Esophagus muscularis mucosa (tissue), 4 donors: ENCODE measurements at places on chromosomes 12 and 14.

- no peak for DNase-seq
These were observed 33.8 kb upstream of the SLC25A3 start for GRCh38 chr12:98559666-98560065.

DNA sequence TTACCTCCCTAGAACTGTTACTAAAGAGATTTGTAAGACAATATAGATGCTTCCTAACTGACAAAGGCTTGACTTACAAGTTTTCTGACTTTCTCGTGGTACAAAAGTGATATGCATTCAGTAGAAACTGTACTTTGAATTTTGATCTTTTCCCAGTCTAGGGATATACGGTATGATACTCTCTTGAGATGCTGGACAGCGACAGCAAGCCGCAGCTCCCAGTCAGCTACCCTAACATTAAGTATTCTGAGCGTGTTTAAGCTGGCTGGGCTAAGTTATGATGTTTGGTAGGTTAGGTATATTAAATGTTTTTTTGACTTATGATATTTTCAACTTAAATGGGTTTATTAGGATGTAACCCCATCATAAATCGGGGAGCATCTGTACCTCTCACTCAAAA, 55.2 kb upstream of the CDKL1 start:
- no peak for DNase-seq

DNA sequence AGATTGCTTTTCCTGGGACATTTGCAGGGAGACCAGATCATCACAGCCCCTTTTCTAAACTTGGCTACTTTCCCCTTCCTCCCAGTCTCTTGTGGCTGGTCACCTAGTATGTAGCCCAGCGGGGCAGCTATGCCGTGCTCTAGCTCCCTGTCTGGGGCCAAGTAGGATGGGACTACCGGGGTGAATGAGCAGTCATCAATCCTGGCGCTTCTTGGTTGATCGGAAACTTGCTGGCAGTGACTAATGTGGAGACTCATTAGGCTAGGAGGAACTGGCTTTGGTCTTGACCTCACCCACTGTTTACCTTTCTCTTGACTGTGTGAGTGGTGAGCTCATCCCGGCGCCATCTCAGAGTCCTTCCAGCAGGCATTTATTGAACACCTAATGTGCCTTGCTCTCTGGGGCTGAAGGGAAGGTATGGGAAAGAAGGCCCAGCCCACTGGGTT, 15.9 kb downstream of the PLEKHG3 start:
- DNase-seq: no peak

- no peak for DNase-seq
These were observed 877 bp downstream of the BAG5 start for GRCh38 chr14:103561381-103562178.

DNA sequence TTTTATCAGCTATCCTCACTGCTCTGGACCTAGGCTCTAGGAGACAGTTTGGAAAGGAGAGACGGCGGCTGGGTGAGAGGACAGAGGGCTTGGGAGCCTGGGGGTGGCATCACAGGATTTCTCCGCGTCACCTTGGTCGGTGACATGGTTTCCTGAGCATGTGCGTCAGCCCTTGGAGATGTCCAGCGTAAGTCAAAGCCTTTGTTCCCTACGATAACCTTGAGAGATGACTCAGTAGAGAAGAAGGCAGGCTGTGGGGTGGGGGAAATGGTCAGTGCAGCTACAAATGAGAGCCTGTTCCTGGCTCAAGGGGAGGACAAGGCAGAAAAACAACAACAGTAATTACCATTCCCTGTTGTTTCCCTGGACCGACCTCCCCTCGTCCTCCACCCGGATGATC, 90.2 kb upstream of the TBX3 start:
- no peak for DNase-seq

GRCh38 chr14:76810953-76811400, 1.7 kb downstream of the ANGEL1 start:
- DNase-seq: peak; percentile 53

DNA sequence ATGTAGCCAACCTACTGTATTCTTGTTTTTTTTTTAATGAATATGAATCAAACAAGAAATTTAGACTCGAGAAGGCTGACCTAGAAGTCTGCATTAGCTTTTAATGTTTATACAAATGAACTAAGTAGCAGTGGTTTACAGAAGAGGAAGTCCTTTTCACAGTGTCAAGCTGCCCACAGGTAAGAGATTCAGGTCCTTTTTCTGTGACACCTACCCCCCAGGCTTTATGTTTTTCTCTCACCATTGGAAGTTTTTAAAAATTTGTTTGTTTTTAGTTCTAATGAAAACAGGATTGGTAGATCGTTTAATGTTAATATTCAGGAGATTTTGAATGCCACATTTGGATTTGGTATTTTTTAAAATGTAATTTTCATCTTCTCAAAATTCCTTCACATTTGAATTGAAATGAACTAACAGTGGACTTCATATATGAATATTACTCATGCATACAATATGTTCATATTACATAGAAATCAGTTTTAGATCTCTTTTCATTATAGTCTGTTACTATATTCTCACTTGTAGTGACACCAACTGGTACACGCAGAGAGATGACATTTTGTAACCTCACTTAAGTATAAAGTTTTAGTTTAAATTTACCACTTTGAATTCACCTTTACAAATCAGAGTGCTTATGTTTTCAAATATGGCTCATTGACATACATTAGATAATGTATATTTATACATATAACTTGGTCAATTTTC, 29.7 kb downstream of the ATF7IP start:
- no peak for DNase-seq

- peak; percentile 55 for DNase-seq
These were observed 193.2 kb upstream of the FRMD6 start for GRCh38 chr14:51458563-51458955.

DNA sequence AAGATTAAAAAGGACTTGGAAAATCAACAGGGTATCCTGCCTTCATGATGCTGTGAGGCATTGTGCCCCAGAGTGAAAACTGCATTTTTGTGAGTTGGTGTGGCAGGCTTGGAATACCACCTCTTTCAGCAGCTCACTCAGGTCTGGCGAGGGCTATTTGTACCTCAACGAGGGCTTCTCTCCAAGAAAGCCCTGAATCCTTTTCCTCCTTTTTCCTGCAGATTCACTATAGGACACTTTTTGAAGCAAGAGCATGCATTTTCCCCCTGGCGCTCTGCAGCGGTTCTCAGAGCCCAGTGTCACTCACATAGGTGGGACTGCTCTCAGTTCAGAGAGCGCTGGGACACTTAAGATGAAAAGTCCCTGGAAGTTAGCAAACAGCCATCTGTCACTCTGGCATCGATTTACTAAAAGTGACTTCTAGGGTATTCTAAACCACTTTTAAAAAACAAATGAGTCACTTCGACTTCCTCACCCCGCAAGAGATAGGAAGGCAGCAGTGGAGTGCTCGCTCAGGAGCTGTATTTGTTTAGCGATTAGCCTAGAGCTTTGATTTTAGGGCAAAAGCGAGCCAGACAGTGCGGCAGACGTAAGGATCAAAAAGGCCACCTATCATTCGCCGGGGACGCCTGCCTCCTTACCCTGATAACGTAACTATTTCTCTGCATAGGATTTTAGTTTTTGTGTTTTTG, 782 bp upstream of the LGR5 start:
- no peak for DNase-seq

- peak; percentile 91 for DNase-seq
These were observed 40.9 kb upstream of the VASH1 start for GRCh38 chr14:76720382-76720813.

DNA sequence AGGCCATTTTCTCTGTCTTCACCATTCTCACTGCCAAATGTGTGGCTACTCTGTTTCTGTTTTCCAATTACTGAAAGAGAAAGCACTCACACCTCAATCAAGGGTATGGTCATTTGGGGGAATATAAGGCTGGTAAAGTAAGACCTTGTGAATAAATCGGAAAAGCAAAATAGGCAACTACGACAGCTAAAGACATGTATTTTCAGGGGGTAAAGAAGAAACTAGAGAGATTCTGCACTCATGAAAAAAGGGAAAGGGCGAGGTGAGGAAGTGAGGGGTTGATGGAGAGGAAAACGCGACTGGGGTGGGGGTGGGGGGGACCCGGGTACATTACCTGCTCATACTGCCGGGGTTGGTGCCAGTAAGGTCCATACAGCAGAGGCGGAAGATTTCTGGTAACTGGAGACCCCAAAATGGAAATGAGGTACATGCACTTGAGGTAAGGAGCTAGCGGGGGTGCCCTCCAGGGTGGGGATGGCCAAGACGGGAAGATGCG, 19.3 kb downstream of the CHD8 start:
- no peak for DNase-seq

DNA sequence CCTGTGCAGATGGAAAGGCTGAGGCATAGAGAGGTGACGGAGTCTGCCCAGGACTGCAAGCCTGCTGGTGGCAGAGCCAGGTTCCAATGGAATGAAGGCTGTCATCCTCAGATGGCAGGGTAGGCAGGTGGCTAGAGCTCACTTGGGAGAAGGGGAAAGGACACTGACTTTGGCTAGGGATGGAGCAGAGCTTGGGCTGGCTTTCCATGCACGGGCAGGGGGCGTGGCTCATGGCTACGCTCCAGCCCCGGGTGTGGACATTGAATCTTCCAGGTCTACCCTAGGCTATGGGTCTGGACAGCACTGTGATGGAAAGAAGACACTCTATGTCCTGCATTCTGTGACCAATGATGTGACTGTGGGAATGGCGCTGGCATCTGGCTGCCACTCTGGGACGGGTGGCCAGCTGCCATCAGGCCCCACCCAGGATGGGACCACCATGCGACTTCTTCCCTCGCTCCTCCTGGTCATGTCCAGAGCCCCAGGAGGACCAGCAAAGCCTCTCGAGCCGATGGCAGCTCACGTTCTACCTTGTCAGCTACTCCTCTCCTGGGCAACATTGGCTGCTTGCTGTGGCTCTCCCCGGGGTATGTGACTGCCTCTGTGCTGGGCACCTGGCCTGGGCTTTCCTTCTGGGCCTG, 398.7 kb downstream of the TMEM121 start:
- no peak for DNase-seq

DNA sequence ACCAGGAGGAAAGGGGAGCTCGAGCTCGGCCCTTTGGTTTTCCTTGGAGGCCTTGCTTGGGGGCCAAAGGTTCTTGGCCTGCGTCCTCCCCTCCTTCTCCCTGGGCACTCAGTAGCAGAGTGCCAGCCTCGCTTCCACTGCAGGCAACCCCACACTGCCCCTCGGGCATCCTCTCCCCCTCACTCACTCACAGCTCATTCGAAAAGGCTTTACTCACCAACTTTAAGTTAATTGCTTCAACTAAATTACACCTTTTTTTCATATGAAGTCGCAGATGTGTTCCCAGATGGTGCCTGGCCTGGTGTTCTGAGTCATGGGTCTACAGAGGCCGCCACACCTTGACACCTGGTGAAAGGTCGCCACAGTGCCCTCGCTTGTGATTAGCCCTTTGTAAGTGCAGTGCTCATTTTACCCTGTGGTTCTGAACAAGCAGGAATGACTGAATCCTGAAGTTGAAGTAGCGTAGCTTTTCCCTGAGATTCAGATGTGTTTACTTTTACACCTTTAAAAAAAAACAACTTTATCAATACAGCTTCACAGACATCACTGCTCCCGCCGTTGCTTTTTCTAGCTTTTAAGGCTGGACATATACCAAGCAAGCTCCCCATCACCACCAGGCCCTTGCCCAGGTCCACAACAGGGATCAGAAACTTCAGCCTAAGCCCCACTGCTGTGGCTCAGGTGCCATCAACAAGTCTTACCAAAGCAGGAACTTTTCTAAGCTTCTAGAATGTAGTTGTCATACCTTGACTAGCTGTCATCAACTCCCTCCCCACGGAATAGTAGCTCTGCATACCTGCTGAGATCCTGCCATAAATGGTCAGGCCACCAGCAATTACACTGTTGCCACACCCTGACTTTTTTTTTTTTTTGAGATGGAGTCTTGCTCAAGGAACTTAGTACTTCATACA, 20.3 kb upstream of the ADIPOR2 start:
- DNase-seq: no peak

- DNase-seq: no peak
These were observed 191.3 kb downstream of the ANO6 start for GRCh38 chr12:45406988-45407850.

- no peak for DNase-seq
These were observed 234.0 kb downstream of the EGLN3 start for GRCh38 chr14:33716921-33717320.

DNA sequence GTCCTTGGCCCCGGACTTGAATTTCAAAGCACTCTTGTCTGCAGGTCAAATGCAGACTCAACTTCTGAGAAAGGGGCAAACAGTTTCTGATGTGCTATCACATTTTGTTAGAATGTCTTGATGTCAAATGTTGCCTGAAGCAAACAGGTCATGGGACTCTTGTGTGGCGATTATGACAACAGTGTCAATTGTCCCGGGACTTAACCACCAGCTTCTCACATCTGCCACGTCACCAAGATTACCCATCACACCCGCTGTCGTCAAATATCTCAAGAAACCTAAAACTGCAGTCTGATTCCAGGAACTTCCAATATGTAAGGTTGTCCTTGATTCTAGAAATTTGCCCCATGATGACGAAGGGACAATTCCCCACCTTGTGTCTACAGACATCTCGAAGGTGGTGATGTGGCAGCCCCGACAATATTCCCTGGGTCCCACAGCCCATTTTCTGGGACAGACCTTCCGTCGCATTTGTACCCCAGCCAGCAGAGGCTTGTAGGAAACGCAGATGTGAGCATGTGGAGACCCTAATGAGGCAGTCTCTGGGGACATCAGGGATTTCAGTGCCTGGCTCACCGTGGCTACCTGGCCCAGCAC, 21.3 kb downstream of the LRTM2 start:
- no peak for DNase-seq

- DNase-seq: no peak
These were observed 7.3 kb downstream of the KRT79 start for GRCh38 chr12:52826611-52827498.

DNA sequence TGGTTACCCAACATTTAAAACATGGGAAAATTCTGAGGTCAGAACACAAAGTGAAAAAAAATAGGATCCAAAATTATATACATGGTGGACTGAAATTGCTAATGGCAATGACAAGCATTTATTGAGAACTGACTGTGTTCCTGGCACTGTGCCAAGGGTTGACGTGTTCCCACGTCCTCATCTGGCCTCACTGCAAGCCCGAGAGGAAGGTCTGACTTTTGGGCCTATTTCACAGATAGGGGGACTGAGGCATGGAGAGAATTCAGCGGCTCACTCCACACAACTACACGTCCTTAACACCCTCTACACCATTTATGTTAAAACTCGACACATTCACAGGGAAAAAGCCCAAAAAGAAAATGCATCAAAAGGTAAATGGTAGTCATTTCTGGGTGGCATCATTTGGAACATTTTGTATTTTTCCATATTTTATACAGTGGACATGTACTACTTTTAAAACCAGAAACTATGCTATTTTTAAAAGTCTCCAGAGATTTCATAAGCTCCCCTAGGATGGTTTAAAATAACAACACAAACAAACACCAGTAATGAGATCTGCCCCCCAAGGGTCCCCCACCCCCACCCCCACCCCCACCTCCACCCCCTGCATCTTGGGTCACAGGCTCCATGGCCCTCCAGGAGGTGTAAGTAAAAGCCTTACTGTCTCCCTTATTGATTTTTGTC, 27.7 kb downstream of the CLMN start:
- no peak for DNase-seq

DNA sequence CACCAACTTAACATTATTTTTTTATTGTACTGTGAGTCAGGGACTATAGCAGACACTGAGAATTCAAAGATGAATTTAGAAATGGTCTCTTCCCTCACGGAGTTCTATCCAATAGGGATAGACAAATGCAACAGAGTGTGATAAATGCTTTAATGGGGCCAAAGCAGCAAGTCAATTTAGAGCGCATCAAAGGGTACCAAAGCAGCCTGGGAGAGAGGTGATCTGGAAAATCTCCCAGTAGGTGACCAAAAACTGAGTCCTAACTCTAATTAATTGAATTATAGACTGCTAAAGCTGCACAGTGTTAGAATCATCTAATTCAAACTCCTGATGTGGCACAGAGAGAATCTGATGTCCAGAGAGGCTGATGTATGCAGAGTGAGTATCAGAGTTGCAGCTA, 2.6 kb downstream of the LIN7A start:
- no peak for DNase-seq

- no peak for DNase-seq
These were observed 95.3 kb downstream of the TPH2 start for GRCh38 chr12:72033991-72034390.
